ENCODE measurements at places on chromosomes 4 and X. TPM values are rescaled to one million over a fixed set of nuclear protein-coding genes. Genes with fewer than 3 reads are reported as not detected.

OTC gene
- total RNA-seq = under 0.01 TPM

KCND1 gene
- 0.49 TPM for total RNA-seq

MGAT4D gene
- not detected for total RNA-seq

GPR143 gene
- total RNA-seq = 0.98 TPM

APLN gene
- total RNA-seq = 4.2 TPM

CCDC110 gene
- 1.7 TPM for total RNA-seq

GRPEL1 gene
- total RNA-seq = 12.3 TPM

PARM1 gene
- 6.9 TPM for total RNA-seq
